ENCODE measurements at places on chromosomes 16 and 17.

DNA sequence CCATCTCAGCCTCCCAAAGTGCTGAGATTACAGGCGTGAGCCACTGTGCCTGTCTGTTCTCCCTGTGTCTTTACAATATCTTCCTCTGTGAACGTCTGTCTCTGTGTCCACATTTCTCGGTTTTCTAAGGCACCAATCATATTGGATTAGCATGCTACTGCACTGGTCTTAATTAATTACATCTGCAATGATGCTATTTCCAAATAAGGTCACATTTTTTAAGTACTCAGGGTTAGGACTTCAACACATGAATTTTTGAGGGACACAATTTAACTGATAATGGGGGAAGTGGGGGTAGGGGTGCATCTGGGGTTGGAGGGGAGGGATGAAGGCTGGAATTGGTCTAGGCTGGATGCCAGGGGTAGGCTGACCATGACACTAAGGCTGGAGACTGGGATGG is 102.6 kb downstream of the N4BP1 start:
- DNase-seq = no peak

- no peak for DNase-seq
Observed at GRCh38 chr17:77748436-77748835, 210.1 kb upstream of the TNRC6C start.

DNA sequence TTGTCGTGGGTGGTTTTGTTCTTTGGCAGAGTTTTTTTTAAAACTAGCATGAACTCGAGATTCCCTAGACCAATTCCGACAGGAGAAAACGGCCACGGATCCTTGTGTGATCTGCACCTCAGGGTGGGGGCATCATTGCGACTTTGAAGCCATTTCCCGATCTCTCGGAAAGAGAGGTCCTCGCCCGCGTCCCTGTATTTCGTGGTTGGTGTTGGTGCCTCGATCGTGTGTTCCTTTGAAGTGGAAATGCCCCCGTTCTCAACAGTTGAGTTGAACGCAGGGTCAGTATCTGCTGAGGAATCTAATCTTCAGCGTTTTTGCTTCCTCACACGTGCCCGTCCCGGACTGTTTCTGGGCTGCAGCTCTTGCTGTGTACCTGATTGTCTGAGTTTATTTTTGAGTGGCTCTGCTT is 1.1 kb downstream of the CRAMP1 start:
- DNase-seq = no peak

GRCh38 chr17:29726715-29727252 is 104.1 kb upstream of the CORO6 start:
- no peak for DNase-seq

DNA sequence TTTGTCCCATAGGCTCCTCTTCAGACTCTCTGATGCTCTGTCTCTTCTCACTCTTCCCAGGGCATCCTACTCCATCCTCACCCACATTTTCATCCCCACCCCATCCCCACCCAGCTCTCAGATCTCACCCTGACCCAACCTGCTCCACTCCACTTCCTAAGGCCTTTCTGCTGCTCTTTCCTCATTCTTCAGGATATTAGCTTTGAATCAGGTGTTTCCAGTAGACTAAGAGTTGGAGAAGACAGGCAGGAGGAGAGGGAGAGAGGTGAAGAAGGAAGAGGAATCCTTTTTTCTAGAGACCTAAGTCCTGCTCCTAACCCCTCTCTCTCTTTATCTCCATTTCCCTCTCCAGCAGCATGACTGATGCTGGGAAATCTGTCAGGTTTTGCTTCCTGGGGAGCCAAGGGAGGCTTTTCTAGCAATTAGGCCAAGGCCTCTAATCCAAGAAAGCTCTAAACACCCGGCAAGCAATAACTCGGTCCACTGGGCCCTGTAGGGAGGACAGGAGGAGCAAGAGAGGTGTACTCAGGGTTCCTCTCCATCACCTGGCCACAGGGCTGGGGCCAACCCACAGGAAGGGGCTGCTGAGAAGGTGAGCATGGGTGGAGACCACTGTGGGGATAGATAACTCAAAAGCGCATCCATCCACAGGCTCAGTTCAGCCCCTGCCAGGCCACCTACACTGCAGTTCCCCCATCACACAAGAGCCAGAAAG is 133.3 kb downstream of the TMEM132E start:
- DNase-seq = no peak

DNA sequence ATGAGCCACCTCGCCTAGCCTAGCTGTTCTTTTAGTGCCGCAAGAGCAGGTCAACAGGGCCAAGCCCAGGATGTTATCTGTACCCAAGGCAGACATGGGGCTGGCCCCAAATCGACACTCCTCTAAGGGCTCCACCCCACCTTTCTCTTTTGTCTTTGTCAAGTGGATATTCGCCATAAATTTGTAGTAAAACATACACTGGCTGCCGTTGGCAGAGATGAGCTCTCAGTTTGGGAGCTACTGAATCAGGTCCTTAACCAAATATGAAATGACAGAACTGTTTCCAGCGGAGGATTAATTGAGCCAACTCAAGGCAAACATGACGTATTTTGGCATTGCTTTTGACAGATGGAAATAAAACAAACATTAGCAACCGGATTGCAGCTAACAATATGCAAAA is 556.9 kb upstream of the CDH5 start:
- no peak for DNase-seq

DNA sequence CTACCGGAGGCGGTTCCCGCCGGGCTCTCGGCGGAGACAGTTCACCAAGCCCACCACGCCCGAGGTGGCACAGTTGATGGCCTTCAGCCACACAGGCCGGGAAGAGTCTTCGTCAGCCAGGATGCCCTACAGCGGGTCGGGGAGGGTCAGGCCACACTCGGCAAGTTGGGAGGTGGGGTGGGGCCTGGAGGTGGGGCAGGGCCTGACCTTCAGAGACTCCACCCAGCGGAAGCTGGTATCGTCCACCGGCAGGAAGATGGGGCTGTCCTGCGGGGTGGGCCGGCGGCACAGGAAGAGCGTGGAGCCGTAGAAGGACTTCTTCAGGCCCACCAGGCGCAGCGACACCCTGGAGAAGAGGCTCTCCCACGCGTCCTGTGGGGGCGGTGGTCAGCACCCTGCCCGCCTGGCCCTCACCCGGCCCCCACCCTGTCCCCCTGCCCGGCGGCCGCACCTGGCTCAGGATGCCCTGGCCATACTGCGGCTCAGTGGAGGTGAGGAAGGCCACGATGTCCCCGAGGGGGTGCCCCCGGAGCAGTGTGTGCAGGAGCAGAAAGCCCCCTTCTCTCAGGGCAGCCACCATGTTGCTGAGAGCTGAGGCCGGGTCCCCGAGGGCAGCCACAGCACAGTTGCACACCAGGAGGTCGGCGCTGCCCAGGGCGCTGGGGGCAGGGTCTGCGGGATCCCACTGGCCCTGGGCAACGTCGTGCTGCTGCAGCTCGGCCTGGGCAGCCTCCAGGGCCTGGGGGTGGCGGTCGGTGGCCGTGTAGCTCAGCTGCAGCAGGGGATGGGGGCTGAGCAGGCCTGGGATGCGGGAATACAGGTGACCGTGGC is 12.8 kb downstream of the FASN start:
- DNase-seq = no peak

DNA sequence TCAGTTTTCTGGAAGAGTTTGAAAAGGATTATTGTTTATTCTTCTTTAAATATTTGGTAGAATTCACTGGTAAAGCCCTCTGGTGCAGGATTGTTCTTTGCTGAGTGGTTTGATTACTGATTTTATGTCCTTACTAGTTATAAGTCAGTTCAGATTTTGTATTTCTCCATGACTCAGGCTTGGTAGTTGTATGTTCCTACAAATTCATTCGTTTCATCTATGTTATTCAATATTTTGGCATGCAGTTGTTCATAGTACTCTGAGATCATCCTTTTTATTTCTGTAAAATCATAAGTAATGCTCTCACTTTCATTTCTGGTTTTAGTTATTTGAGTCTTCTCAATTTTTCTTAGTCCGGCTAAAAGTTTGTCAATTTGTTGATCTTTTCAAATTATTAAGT is 58.1 kb upstream of the CRYM start:
- DNase-seq = no peak

- no peak for DNase-seq
Observed at GRCh38 chr17:56641894-56642293, 48.4 kb downstream of the NOG start.

- no peak for DNase-seq
Observed at GRCh38 chr17:27756467-27757371, 43.6 kb downstream of the NOS2 start.

GRCh38 chr17:68378268-68379176 is 78.8 kb downstream of the WIPI1 start:
- peak; percentile 35 for DNase-seq

- no peak for DNase-seq
Observed at GRCh38 chr16:25035494-25036405, 20.6 kb upstream of the ARHGAP17 start.

DNA sequence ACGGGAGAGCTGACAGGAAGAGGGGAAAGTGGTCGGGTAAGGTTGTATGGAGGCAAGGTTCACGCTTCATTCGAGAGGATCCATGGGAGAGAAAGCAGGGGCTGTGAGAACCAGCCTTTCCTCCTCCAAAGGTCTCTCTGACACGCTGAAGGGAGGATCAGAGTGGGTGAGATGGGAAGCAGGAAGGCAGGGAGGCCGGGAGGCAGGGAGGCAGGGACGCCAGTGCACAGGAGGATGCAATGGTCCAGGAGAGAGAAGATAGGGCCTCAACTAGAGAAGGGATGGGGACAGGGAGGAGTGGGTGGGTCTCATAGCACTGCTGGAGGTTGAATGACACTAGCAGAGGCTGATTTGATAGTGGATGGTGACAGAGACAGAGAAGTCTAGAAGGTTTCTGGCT is 54.1 kb downstream of the PIMREG start:
- DNase-seq = no peak

DNA sequence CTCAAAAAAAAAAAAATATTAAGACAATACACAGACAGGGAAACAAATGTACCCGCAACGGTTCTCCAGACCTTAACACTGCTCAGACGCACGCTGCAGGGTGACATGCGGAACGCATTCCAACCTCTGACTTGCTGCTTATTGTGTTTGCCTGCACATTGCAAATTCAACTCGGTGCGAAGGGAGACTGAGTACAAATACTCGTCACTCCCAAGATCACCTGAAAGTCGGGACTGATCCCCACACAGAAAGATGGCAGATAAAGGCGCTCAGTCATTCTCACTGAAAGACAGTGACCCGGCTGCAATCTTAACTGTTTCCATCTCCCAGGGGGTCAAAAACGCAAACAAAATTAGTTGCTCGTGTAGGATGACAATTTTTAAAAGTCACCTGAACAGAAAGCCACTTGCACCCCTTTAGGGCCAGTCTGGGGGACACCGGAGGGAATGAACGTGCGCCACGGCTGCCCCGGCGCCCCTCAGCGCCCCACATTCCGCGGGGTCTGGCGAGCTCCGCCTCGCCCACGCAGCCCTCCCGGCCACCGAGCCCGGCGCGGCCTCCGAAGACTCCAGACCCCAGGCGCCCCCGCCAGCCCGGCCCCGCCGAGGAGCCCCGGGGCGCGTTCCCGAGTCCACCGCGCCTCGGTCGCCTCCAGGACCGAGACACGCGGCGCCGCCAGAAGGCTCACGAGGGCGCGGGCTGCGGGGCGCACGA is 589 bp downstream of the CLCN7 start:
- DNase-seq = no peak

DNA sequence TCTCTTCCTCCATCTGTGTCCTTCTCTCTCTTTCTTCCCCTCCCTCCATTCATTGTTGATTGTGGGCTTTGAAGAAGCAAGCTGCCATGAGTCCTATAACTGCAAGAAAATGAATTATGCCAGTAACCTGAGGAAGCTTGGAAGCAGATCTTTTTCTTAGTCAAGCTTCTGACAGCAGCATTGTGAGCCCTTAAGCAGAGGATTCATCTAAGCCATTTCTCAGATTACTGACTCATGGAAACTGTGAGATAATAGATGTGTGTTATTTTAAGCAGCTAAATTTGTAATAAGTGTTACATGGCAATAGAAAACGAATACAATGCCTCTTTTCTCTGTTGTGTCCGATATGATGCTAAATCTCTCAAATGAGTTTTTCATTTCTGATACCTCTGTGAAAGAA is 1109.7 kb downstream of the CDH11 start:
- DNase-seq = no peak

DNA sequence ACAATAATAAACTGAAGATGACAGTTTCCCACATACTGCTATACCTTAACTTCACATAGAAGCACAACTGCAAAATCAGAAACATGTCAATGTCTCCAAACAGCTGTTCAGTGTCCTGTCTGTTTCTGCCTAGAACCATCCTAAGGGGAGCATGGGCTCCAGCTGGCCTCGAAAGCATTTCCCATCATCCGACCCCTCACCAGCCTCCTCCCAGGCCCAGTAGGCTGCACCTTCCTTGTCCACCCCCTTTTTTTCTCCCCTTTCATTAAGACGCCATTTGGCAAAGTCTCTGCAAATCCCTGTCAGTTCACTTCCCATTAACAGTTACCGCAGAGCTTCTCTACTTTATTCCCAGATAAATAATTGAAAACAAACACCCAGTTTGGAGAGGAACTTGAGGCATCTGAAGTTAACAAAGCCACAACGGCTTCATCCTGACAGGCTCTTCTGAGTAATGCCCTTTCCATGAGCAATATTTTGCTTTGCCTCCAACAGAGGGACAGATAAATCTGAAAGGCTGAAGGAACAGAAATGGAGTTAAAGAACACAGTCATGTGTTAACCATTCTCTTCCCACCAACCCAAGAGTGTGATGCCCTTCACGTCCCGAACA is 65.3 kb downstream of the SLC39A11 start:
- no peak for DNase-seq

DNA sequence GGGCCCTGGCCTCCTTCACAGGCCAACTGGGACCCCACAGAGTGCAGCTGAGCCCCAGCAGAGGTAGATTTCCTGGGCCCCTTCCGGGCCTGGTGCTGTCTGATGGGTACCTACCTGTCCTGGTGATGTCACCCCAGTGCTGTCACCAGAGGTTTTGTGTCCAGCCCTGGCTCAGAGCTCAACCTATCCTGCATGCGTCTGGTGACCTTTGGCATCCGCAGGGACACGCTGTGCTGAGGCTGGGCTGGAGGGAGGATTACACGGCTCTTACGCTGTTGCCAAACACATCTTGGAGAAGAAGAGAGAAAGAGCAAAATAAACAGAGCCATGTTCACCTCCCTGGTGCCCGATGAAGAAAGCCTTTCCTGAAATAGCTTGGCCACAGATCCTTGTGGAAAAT is 70.6 kb upstream of the MED9 start:
- DNase-seq = no peak

GRCh38 chr17:59346876-59347407 is 15.5 kb downstream of the YPEL2 start:
- no peak for DNase-seq

- no peak for DNase-seq
Observed at GRCh38 chr17:71338396-71338795, 782.4 kb upstream of the SOX9 start.

DNA sequence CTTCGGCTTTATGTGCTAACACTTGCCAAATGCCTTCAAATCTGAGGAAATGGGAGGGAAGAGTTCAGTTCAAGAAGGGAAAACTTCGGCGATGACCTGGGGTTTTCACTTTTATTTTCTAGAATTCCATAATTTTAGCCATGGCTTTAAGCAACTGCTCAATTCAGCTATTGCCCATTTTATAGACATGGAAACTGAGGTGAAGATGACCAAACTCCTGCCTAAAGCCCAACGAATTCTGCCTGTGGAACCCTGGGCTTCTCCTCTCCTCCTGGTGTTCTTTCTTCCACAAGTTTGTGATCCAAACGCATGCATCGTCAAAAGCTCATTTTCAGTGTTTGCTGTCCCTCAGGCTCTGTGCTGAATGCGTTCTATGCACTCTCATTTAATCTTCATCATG is 49.4 kb upstream of the NDRG4 start:
- DNase-seq = no peak

Data from esophagus squamous epithelium (tissue), 5 donors.